ENCODE measurements at places on chromosomes 5 and 9. TPM values are rescaled to one million over a fixed set of nuclear protein-coding genes. Genes with fewer than 3 reads are reported as not detected.

The HAND1 gene
- total RNA-seq = not detected

The GARNL3 gene
- 2.5 TPM for total RNA-seq

The PCDHGB1 gene
- total RNA-seq = 0.20 TPM

The PTRH1 gene
- 16.9 TPM for total RNA-seq

The LCN1 gene
- not detected for total RNA-seq

The ADRB2 gene
- 6.2 TPM for total RNA-seq

The SRA1 gene
- 67.3 TPM for total RNA-seq

The FBXO4 gene
- 3.9 TPM for total RNA-seq

The GCNT1 gene
- total RNA-seq = 6.6 TPM

The SPATA31E1 gene
- total RNA-seq = not detected

The TPPP gene
- 8.7 TPM for total RNA-seq

The CERT1 gene
- 30.8 TPM for total RNA-seq

The CAPSL gene
- total RNA-seq = not detected

The WDR70 gene
- 23.9 TPM for total RNA-seq

The RFESD gene
- total RNA-seq = 2.9 TPM

The BOD1 gene
- 104 TPM for total RNA-seq

The LHX6 gene
- 2.1 TPM for total RNA-seq

The NME5 gene
- total RNA-seq = 0.51 TPM

The PRR16 gene
- total RNA-seq = 2.7 TPM

The HRH2 gene
- total RNA-seq = 0.51 TPM

The OMD gene
- 2.4 TPM for total RNA-seq

The FAM78A gene
- total RNA-seq = 13.7 TPM

The CA9 gene
- total RNA-seq = not detected

The NIPAL4 gene
- total RNA-seq = 1.5 TPM

The SLC34A1 gene
- not detected for total RNA-seq

The IFNA13 gene
- not detected for total RNA-seq

The FOXD1 gene
- total RNA-seq = 0.41 TPM

The ITK gene
- 0.16 TPM for total RNA-seq

The TMEM252 gene
- total RNA-seq = not detected

The PCDHA9 gene
- total RNA-seq = not detected

The IL7R gene
- 1.0 TPM for total RNA-seq

The C5orf34 gene
- total RNA-seq = not detected

The OTP gene
- not detected for total RNA-seq

The PCDHA11 gene
- total RNA-seq = not detected

The CERCAM gene
- 2.5 TPM for total RNA-seq

The CATSPER3 gene
- total RNA-seq = 0.56 TPM

The IRGM gene
- total RNA-seq = not detected

The CYLC2 gene
- total RNA-seq = not detected

The SLC25A2 gene
- total RNA-seq = not detected

The TUT7 gene
- total RNA-seq = 15.4 TPM

The PCDHA7 gene
- 0.15 TPM for total RNA-seq

The BSPRY gene
- total RNA-seq = not detected

The FCHO2 gene
- total RNA-seq = 13.6 TPM

The PCDHGC5 gene
- total RNA-seq = 1.5 TPM

The PCDHGA4 gene
- total RNA-seq = 1.6 TPM

The DMGDH gene
- total RNA-seq = 0.84 TPM

The ZFP62 gene
- total RNA-seq = 10.0 TPM

The HMGCR gene
- total RNA-seq = 21.1 TPM

The ISOC1 gene
- 14.0 TPM for total RNA-seq

The ABO gene
- total RNA-seq = 0.44 TPM
